ENCODE measurements at places on chromosomes 1 and 21.
A peak's percentile ranks its signal among the peaks of the same experiment; 100 is the strongest.

DNA sequence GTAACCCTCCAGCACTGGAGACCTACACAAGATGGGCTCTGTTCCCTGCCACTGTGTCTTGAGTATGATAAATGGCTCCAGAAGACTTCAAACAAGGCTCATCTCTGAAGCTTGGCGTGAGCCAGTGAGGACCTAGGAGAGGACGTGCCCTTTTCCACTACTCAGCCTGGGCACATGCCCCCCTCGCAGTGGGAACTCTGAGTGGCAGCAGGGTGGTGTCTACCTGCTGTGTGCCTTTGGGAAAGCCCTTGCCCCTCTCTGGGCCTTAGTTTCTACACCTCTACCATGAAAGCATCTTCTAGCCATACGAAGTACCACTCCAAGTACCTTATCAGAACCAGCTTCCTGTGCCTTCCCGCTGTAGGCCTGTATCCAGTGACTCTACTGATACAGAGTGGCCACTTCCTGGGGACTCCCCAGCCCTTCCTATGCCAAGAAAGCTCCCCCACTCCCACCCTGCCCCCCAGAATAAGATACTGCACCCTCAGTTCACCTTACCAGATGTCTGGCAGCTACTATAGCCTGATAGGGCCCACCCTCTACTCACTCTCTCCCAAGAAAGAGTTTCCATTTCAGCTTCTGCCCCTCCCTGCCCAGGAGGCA is 3.1 kb upstream of the MOB3C start:
- DNase-seq, result no peak

DNA sequence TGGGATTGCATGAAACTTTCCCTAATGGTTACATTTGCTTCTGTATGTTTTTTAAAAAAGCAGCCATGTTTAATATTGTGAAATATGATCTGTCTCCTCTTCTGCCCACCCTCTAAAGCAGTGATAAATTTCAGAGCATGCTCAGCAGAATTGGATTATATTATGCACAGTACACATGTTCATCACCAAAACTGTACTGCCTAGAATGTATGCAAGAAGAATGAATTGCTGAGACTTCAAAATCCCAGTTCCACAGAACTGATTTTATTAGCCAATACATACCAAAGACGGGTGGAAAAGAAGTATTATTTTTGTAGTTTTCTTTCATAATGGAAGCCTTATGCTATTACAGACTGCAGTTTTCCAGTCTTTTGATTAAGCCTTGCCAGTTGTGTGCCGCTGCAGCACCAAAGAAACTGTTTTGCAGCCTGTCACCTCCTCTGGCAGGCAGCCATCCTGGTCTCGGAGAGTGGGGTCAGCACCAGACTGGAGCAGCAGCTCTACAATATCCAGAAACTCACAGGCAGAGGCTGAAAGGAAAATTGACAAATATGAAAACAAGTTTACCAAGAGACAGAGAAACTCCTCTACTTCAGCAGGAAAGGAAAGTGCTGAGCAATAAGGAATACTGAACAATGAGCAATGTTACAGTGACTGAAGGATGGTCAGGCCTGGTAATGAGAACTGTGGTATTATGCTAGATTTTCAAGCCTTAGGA is 58.1 kb downstream of the LHX4 start:
- no peak for DNase-seq

GRCh38 chr1:31784356-31785019 is 20.3 kb upstream of the ADGRB2 start:
- no peak for DNase-seq

DNA sequence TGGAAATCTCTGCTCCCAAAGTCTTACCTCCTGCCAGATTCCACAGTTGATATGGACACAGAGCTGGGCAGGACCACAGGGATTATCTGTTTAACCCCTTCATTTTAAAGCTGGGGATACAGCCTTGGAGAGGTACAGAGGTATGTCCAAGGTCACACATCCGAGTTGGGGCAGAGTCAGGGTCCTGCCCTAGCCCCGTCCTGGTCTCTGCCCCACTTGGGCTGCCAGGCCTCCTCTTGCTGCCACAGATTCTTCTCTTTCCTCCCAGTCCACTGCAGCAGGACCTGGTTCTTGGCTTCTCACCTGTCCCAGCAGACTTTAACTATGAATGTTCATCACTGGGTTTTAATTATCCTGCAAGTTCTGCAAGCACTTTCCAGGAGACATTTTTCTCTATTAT is 258.3 kb downstream of the MATN1 start:
- no peak for DNase-seq

DNA sequence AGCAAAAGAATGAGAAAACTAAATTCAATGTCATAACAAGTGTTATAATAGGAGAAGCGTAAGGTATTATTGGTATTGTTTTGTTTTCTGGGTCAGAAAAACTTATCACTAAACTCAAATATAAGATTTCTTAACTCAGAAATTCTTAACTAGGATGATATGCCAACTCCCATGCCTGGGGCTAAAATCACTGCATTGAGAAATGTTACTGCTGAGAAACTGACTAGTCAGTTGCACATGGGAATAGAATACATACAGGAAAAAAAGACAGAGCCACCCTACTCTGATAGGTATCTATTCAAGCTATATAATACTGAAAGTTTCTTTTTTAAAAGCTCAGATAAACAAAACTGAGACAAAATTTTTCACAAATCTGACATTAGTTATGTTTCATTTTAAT is 56.3 kb downstream of the PRPF38A start:
- peak; percentile 16 for DNase-seq

- no peak for DNase-seq
These were observed 21.9 kb downstream of the ERG start for GRCh38 chr21:38476385-38476784.

GRCh38 chr1:244735876-244736561 is 83.1 kb downstream of the DESI2 start:
- no peak for DNase-seq

- no peak for DNase-seq
These were observed 6.8 kb downstream of the TENT5B start for GRCh38 chr1:27005648-27006496.

GRCh38 chr1:89965193-89965768 is 29.6 kb upstream of the ZNF326 start:
- no peak for DNase-seq

DNA sequence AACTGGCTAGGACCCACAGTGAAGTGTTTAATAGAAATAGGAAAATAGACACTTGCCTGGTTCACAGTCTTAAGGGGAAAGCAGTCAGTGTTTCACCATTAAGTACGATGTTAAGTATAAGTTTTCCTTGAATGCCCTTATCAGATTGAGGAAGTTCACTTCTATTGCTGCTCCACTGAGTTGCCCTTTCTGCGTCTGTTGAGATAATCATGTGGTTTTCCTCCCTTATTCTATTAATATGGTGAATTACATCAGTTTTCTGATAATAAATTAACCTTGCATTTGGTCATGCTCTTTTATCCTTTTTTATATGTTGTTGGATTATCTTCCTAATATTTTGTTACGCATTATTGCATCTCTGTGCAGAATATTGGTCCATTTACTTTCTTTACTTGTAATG is 21.4 kb downstream of the UTS2 start:
- DNase-seq, result no peak

DNA sequence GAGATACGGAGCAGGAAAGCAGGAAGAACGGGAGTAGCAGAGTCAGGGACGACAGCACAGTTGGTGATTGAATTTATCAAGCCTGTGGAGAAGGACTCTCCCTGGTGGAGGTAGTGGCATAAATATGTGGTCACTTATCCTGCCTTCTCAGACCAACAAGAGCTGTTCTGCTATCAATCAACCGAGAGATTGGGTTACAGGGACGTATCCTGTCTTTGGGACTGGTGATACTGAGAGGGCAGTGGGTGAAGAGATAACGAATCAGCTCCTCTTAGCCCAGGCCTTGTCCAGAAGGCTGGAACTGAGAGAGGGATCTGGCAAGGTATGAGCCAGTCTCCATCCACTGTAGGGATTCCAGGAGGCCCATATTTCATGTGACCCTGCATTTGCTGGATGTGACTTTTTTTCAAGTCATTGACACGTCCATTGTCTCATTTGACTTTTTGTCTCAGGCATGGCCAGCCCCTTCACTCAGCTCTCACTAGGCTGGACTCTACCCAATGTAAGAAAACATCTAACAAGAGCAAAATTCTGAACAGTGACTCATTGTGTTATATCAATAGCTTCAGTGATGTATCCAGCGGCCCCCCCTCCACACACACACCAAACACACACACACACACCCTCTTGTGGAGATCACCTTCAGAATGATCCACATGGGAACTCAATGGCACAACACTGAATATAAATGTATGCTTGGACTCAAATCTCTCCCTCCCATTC is 11.3 kb downstream of the C1orf116 start:
- DNase-seq, result peak; percentile 44

- no peak for DNase-seq
These were observed 23.0 kb downstream of the TMEM201 start for GRCh38 chr1:9611716-9612115.

- DNase-seq, result no peak
These were observed 111.6 kb downstream of the MATN1 start for GRCh38 chr1:30611741-30612309.

DNA sequence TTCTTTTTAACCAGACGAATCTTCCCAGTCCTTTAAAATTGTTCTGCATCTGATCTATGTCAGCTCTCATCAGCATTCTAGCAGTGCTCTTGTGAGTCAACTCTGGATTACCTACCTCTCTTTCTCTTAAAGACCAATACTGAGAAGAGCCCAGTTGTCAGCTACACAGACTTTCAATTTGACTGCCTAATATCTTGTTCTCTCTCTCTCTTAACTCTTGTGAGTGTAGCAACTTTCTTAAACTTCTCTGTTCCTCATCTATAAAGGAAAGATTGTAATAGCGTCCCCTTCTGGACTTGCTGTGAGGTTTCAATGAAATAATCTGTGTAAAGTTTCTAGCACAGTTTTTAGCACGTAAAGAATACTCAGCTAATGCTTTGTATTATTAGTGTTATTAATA is 499.3 kb upstream of the ADAMTS5 start:
- no peak for DNase-seq

DNA sequence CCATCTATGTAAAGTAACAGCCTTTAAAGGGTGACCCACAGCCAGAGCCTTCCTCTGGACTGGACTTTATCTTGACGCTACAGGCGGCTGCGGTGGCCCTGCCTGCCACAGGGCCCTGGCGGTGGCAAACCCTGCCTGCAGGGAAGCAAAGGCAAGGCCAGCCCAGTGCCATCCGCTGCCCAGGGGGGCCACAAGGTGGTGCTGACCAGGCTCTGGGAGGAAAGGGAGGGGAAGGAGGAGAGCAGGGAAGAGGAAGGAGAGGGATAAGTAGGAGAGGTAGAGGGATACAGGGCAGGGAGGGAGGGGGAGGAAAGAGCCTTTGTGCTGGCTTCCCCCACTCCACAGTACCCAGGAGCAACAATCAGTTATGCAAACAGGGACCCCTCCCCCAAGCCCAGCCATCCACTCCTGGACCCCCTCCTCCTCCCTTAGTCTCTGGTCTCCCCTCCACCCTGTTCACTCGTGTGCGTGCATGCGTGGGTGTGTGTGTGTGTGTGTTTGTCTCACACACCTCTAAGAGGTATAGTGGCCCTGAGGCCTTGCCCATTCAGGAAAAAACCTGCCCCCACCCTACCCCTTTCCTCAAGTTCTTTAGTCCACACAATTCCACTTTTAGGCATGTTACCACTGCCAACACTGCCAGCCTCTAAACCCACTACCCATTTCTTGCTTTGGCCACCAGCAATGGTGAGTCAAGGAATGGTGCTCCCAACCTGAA is 30.3 kb downstream of the SSBP3 start:
- DNase-seq, result no peak

DNA sequence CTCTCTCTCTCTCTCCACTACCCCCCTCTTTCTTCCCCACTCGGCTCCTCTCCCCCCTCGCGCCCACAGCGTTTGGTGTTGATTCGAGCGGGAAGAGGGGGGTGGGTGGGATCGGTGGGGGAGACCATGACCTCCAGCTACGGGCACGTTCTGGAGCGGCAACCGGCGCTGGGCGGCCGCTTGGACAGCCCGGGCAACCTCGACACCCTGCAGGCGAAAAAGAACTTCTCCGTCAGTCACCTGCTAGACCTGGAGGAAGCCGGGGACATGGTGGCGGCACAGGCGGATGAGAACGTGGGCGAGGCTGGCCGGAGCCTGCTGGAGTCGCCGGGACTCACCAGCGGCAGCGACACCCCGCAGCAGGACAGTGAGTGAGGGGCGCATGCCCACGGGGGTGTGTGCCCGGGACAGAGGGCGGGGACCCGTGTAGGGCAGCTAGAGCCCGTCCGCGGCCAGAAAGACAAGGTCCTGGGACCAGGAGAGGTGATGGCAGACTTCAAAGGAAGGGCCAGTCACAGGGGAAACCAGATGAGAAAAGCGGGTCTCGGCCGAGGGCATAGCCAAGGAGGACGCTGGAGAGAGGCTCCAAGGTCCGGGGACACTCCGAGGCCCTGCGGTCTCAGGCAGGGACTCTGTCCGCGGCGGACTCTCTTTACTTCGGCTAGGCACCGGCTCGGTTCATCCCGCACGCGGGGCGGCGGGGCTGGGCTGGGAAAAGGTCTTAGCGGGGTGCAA is at the start of gene PRRX1:
Gene PRRX1, plus strand, starts transcription at position 39 of the 735 bp plus-strand sequence. Its CDS starts 88 bp downstream, at position 127.
- peak; percentile 55 for DNase-seq

DNA sequence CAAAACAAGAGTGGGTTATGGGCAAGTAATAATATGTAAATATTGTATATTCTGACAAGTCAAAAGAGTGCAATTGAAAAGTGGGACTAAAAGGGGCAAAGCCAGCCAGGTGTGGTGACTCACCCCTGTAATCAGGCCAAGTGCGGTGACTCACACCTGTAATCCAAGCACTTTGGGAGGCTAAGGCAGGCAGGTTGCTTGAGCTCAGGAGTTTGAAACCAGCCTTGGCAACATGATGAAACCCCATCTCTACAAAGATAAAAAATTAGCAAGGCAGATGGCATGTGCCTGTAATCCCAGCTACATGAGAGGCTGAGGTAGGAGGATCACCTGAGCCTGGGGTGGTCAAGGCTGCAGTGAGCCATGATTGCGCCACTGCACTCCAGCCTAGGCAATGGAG is 304.0 kb downstream of the HHIPL2 start:
- no peak for DNase-seq

- no peak for DNase-seq
These were observed 383.5 kb upstream of the B3GALT2 start for GRCh38 chr1:193569983-193570269.

DNA sequence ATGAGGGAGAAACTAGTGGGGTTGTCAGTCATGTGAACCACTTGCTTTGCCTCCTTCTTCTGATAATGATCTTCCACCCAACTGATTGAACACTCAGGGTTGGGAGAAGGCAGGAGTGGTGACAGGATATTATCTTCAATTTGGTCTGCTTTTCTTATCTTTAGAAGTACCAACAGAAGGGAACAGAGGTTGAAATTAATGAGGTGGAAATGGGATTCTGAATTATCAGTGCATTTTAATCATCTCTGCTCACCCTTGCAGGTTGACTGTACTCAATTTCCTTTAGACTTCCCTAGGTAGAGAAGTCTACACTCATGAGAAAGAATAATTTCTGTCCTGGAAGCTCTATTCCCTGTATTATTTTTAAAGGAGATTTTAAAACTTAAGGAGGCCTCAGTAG is 19.9 kb upstream of the PTPN14 start:
- DNase-seq, result no peak

Measured in AG10803 (cell line).